ENCODE measurements at places on chromosomes 4 and X.

- no peak for DNase-seq
Observed at GRCh38 chrX:134571796-134572195, 86.5 kb downstream of the PLAC1 start.

- no peak for DNase-seq
Observed at GRCh38 chr4:44150091-44150576, 298.5 kb downstream of the KCTD8 start.

DNA sequence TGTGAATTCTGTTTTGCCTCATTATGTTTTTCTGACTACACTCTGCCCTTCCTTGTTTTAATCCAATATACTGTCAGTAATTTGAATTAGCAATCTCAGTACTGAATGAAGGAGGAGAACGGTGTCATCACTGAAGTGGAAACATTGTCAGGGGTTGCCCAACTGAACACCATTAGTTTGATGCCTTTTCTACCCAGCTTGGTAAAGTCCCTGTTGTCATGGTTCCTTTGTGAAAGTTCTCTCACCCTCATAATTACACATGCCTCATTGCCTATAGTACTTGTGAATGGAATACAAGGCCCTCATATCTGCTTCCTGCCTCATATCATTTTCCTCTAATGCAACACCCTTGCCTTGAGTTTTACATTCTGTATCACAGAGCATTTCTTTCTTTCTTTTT is 76.9 kb downstream of the RRAGB start:
- no peak for DNase-seq

DNA sequence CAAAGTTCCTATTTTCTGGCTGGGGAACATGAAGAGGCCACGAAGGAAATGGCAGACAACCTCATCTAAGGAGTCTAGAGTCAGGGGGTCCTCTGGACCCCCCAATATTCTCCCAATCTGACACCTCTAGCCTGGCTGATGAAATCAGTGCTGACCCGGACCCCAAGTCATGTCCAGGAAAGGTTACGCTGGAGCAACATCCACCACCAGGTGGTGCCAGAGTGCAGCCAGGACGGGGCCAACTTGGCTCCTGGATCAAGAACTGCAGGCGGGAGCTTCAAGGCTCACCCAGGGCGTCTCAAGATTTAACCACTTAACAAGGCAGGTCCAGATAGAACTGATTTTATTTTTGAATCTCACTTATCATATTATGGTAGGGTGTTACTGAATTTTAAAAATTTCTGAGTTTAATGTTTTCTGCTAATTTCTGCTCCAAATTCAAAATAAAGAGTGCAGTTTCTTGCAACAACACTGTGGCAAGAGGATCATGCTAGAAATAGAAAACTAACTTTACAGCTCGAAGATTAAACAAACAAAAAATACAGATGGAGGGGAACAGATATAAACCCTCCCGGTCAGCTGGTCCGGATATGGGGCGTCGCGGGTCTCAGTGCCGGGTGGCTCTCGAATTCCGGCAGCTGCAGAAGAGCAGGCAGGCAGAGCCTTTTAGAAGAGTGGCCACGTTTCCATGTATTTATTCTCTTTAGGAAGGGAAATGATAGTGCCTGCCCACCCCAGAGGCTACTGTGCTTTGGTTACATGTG is 135.5 kb downstream of the AFAP1 start:
- DNase-seq, result peak; percentile 90

DNA sequence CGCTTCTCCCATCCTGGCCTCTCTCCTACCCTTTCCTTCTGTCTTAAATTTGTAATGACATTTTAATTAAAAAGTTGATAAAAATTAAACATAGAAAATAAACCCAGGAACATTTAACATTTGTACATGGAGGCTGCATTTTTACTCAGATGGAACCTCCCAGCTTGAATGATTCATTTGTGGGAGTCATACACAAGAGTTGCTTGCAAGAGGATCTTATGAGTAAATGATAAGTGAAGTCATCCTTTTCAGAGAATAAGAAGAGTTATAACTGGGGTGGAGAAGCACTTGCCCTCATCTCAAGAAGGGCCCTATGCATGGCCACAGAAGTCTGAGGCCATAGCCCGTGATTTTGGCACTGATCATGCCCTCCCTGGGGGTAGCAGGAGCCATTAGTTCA is 482.9 kb upstream of the BOD1L1 start:
- DNase-seq, result no peak

DNA sequence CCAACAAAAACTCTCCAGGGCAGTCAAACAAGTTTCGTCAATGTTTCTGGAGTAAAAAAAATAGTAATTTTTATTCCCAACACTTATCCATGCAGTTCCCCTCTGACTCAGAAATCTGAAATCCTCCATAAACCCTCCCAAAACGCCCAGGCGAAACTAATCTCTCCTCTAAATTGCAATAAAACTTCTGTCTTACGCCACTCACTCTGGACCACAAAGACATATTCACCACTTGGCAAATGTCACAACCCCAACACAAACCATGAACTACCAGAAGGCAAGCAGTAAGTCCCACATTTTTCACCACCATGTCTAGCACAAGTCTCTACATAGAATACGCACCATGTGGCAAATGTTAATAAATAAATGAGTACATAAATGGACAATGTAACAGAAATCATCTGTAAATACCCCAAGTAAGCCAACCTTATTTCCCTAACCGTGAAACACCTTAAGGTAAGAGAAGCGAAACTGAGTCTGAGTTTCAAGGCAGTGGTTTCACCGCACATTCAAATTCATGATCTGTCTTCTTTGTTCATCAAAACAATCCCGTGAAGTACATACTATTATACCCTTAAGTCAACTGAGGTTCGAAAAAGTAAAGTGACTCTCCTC is 1.6 kb downstream of the PAPSS1 start:
- DNase-seq, result no peak

GRCh38 chr4:94610145-94610544 is 147.6 kb upstream of the BMPR1B start:
- DNase-seq, result no peak

- DNase-seq, result no peak
Observed at GRCh38 chr4:62231994-62232393, 1031.9 kb downstream of the ADGRL3 start.

GRCh38 chr4:48331577-48332330 is 9.6 kb upstream of the SLAIN2 start:
- DNase-seq, result no peak

GRCh38 chr4:125796138-125796537 is 481.4 kb downstream of the FAT4 start:
- no peak for DNase-seq

DNA sequence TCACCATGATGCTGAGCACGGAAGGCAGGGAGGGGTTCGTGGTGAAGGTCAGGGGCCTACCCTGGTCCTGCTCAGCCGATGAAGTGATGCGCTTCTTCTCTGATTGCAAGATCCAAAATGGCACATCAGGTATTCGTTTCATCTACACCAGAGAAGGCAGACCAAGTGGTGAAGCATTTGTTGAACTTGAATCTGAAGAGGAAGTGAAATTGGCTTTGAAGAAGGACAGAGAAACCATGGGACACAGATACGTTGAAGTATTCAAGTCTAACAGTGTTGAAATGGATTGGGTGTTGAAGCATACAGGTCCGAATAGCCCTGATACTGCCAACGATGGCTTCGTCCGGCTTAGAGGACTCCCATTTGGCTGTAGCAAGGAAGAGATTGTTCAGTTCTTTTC is 4.0 kb downstream of the HNRNPH2 start:
- DNase-seq, result no peak

DNA sequence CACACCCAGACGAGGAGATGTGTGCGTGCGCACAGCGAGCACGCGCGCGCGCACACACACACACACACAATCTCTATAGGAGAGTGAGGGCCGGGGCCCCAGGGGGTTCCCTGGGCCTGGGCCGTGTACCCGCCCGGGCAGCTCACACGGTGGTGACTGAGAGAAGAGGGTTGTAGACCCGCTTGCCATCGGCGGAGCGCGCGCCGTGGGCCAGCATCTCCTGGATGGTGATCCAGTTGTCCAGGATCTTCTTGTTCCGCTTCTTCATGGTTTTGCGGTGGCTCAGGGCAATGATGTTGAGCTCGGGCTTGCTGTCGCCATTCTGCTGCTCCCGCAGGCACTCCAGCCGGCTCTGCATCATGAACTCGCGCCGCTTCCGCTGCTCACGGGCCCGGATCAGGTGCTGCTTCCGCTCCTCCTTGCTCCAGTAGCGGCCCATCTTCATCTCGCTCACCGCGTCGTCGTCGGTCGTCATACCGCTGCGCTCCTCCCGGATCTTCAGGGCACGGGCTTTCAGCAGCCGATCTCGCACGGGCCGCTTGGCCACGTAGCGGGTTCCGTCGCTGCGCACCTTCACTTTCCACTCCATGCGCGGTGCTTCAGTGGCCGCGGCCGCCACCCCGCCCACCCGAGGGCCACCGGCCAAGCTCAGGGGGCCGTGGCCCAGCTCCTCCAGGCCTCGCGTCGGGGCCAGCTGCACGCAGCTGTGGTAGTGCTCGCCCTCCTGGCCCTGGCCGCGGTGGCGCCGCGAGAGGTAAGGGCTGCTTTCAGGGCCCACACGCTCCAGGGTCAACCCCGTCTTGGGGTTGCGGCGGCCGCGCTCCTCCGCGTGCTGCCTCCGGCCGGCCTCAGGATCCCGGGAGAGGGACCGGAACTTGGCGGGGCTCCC is 9.0 kb downstream of the SSR4 start:
- no peak for DNase-seq

DNA sequence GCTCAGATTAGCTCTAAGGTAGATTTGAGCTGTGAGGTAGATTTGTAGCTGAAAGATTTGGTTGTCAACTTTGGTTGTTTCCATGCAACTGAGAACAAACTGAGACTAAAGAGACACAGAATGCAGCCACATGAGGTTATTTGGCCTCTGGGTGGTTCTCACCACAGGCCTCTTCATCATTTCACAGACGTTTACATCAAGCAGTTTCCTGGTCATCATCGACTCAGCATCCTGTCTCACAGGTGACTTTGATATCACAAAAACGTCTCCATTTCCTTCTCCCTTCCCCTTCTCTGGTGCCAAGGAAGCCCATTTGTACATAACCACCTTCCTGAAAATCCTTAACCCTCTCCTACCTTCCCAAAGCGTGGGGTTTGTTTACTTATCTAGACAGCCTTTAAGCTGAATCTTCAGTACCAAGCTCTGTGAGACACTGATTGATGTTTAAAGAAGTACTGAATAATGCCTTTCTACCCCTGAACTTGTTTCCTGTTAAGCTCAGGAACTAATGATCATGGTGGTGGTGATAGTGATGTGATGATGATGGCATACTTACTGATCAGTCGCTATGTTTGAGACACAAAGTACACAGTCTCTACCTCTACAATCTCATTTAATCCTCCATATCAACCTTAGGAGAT is 81.9 kb downstream of the FAM114A1 start:
- DNase-seq, result no peak

- no peak for DNase-seq
Observed at GRCh38 chr4:90946945-90947344, 819.8 kb downstream of the CCSER1 start.

DNA sequence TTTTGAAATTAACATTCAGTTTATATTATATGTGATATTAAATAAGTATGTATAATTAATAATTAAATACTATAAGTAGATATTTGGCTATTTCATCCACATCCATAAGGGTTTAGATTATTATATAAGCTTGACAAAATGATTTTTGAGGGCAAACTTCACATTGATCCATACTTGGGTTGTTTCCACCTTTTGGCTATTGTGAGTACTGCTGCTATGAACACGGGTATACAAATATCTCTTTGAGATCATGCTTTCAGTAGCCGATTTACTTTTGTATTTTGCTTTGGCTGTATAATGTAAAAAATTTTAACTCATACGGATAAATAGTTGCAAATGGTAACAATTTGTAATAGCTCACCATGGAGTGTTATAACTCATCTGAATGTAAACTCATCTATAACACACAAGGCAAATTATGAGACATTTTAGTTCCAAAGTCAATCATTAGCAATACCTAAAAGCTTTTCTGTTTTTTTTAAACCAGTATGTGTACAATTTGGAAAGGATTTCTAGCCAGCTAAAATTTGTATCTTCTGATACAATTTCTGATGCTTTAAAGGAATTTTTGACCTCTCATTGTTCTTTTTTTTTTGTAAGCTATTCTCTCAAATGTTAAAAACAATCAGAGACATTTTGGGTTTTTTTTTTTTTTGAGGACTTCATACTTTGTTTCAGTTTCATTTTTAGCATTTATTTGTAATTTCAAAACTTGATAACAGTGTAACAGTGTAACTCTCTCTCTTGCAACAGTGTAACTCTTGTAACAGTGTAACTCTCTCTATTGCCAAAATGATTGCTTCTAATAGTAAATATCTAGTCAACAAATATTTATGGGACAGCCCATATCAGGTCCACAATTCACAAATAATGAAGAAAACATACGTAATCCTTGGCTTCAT is 51.8 kb upstream of the ARX start:
- no peak for DNase-seq

DNA sequence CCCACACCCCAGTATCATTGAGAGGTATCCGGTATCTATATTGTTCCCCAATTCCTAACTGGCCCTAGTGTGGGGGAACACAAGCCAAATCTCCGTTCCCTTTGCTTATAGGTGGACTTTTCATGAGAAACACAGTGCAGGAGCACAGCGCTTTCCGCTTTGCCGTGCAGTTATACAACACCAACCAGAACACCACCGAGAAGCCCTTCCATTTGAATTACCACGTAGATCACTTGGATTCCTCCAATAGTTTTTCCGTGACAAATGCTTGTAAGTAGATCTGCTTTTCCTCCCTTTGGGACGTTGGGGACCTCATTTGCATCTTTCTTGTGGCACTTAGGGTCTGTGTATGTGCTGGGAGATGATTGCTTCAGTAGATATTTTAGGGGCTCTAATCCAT is 1.6 kb downstream of the GRIA3 start:
- no peak for DNase-seq

DNA sequence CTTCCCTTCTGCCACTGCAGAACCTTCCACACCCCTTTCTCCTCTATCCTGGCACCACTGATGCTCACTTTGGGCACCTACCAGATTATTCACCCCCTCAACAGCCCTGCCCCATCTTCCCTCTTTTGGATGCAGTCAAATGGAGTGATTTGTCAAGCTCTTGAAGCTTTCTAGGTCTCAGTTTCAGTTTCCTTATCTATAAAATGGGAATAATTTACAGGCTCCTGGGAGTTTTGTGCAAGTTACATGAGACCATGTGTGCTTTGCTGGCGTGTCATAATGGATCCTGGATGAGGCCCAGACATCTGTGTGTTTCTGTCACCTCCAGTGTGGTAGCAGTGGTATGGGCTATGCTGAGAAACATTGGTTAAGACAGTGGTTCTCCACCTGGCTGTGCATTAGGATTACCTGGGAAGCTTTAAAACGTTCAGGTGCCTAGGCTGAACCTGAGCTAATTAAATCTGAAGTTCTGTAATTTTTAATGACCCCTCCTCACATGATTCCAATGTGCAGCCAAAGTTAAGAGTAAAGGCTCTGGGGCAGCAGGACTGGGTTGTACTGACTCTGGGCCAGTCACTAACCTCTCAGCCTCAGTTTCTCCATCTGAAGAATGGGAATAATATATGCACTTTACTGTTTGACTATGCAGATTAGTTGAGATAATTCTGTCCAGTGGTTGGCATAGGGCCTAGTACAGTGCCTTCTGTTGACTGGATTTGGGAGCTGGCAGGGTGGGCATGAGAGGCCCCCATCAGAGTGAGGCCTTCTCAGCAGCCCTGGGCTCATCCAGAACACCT is 6.8 kb upstream of the MGST2 start:
- DNase-seq, result no peak

GRCh38 chr4:186935901-186936300 is 212.2 kb upstream of the FAT1 start:
- DNase-seq, result no peak

Measured in omental fat pad (tissue), 4 donors.